Esophagus squamous epithelium (tissue), 5 donors: ENCODE measurements at places on chromosomes 5 and 9.

GRCh38 chr5:67094476-67095300, 101.9 kb downstream of the CD180 start:
- no peak for DNase-seq

- DNase-seq, result no peak
Observed at GRCh38 chr5:98460536-98460935, 312.9 kb upstream of the RGMB start.

DNA sequence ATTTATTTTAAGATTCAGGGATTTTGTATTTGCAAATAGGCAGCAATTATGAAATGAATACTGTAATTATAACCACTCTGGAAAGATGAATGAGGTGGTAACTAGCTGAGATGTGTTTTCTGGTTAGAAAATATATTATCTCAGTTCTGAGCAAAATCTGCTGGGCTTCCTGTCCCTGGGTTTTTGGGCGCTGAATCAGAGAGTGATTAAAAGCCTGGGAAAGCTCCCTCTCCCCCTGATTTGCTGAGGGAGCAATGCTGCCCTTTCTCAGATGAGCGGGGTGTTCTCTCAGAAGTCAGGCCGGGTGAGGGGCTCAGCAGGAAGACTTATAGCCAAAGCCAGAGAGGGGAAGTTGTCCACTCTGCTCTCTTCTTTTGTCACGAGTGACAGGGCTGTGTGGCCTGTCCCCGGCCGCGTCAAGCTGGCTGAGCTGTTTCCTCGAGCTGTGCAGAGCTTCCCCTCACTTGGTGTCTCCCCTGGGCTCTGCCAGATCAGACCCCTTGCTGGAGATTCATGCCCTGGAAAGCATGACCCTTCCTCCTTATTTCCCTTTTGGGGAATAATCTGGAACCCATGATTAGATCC, 39.8 kb upstream of the PITX1 start:
- DNase-seq, result no peak

DNA sequence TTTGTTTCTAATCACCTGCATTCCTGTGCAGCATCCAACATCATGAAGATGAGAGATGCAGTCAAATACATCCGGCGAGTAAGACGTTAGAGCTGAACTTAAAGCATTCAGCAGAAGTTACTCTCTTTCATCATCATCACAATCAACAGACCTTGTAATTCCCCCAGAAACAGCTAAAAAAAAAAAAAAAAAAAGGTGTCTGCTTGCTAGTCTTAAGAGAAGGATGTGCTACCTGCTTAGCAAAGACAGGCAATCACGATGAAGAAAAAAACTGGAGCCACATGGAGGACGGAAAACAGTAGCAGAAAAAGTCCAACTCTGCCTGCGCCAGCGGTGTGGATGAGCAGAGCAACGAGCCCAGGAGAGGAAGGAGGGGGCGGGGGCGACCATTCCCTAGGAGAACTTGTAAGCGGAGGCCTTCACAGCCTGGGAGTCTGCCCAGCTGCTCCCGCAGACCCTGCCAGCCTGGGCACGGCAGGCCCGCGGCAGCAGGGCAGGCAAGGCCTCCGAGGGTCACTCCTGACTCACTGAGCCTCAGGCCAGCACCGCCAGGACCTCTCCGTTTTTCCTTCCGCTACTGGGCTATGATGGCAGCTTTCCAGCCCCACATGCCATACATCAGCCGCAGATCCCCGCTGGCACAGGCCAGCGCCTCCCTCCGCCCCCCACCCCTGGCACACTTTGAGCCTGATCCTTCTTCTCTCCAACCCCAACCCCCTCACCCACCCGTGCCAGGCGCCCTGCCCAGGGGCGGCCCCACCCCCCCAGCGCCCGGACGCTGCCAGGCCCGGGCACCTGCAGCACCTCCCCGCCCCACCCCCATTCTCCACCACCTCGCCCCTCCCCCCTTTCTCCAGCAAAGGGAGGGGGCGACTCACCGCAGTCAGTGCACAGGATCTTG, 1.4 kb downstream of the NRG2 start:
- DNase-seq, result no peak

DNA sequence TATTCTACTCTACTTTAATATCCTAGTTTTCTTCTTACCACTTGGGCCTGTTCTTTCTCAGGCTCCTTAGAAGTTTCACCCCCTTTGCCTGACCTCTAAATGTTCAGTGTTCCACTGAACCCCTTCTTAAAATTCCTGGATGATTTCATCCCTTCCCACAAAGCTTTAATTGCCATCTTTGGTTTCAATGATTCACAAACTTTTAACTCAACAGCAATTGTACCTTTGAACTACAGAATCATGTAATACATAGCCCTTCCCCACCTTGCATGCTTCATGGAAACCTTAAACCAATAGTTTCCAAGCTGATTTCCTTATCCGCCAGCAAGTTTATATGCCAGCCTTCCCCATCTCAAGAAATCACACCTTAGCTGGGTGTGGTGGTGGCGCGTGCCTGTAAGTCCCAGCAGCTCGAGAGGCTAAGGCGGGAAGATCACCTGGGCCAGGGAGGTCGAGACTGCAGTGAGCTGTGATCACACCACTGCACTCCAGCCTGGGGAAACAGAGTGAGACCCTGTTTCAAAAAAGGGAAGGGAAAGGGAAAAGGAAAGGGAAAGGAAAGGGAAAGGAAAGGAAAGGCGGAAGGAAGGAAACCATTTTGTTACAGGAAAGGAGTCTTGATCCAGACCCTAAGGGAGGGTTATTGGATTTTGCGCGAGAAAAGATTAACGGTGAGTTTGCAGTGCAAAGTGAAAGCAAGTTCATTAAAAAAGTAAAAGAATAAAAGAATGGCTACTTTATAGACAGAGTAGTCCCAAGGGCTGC, 1023.7 kb upstream of the DMAC1 start:
- no peak for DNase-seq

GRCh38 chr5:59157068-59157467, 574.2 kb downstream of the RAB3C start:
- DNase-seq, result no peak

DNA sequence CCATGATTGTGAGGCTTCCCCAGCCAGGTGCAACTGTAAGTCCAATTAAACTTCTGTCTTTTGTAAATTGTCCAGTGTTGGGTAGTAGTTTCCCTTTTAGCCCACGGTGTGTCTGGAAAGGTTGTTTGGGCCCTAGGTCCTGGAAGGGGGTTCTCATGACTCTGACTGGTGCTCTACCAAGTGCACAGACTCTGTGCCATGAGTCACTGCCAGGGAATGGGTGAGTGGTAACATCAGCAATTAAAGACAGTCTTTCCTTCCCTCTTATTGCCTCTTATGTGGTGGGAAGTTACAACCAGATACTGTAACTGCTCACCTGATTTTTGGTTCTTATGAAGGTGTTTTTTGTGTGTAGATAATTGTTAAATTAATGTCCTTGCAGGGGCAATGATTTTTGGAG, 141.2 kb downstream of the PRDM9 start:
- no peak for DNase-seq

DNA sequence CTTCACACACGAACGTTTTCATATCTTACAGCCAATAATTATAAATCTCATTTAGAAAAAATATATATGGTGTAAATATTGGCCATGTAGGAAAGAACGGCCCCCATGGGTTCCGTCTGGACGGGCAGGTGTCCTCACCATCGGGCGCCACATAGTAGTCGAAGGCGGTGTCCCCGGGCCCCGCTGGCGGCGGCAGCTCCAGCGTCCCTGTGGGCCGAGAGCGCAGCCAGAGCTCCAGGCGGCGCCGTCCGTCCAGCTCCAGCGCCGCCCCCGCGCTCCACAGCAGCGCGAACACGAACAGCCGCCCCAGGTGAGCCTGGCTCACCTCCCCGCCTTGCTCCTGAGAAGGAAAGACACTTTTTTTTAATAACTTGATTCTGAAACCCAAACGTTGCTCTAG, 134.6 kb downstream of the DNAH5 start:
- DNase-seq, result no peak

DNA sequence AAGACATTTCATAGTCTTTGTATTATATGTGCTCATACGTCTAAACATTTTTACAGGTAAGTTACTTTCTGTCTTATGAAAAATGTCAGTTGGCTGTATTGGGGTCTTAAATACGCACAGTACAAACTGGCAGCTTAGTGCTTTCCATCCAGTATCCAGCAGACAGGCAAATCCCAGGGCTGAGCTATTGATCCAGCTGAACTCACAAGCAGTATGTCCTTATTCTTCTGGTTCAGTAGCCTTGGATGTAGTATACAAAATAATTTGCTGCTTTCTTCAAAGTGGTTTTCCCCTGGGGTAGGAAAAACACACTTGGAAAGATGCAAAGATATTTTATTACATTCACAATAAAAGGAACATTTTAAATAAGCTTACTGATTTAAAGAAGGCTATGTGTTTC, 617.2 kb downstream of the NR2F1-AS1 start:
- DNase-seq, result no peak

DNA sequence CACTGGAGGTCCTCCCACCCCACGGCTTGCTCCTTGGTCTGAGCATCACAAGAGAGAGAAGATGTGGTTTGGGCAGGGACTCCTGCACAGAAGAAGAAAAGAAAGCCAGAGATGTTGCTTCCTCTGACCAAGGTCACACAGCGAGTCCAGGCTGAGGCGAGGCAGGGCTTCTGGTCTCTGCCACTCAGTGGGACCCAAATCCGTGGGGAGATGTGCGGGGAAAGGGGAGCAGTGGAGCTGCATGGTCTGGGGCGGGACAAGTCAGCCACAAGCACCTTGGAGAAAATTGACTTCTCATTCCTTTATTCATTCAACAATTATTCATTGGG, 150.9 kb downstream of the C9orf50 start:
- no peak for DNase-seq

DNA sequence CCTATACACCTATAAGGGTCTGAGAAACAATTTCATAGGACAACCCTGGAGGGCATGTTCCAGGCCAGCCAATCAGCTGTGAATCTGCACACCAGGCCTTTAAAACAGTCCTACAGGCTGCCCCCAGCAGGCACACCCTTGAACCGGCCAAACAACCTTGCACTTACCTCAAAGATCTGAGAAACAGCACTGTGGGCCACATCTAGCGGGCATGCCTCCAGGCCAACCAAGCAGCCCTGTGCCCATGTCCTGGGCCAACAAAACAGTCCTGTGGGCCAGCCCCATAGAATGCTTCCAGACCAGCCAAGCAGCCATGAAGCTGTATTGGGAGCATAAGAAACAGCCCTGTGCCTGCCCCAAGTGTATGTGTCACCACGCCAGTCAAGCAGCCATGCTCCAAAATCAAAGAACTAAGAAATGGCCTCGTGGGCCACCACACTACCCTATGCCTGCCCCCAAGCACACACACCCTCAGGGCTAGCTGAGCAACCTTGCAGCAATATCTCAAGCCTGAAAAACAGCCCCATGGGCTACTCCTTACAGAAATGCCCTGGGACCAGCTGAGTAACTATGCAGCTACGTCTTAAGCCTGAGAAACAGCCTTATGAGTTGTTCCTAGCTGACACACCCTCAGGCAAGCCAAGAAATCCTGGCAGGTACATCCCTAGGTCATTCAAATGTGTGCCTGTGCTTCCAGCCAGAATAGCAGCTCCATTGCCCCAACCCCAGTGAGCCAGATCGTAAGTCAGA, 2243.8 kb upstream of the C9orf72 start:
- no peak for DNase-seq

GRCh38 chr9:89604729-89605464, at the start of gene GADD45G:
Gene GADD45G (plus strand): TSS chr9:89605012. CDS start chr9:89605122, 110 bp downstream.
- peak; percentile 24 for DNase-seq

DNA sequence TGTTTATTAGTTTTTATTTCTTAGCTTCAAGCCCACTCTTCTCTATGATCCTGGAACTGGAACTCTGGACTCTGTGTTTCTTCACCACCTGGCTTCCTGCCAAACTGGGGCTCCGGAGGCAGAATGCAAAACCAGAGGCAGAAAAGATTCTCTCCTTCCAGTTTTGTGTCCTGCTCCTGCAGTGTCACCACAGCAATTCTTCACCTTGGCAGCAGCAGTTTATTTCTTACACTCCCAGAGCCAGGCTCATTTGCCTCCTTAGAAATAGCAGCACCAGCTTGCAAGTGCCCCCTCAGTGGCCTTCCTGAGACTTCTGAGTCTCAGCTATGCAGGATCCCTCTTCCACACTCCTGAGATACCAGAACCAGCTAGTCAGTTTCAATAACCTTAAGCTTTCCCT, 26.7 kb upstream of the CAMK4 start:
- DNase-seq, result no peak

DNA sequence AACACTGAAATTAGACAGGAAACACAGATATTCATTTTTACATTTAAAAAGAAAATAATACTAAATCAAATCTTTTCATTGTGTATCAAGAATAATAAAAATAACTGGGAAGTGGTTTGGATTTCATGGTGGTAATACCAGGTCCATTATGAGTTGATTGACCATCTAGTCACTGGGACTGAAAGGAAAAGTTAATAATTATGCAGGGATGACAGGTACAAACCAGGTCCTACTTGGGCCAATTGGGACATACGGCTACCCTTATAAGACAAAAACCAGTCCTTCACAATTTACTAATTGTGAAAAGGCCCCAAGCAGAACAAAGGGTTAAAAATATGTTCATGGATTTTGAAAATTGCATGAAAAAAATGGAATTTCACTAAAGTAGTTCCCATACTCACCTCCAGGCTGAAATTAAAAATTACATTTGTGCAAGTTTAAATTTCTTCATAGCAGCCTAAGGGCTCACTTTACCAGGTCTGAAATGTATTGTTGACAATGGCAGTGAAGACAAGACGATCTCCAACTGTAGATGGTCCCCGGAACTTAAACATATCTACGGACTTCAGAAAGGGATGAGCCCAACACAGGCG, 44.1 kb downstream of the ZCCHC9 start:
- no peak for DNase-seq

- no peak for DNase-seq
Observed at GRCh38 chr5:143226361-143226760, 177.1 kb downstream of the NR3C1 start.

- no peak for DNase-seq
Observed at GRCh38 chr9:114957558-114957957, 27.2 kb upstream of the TNFSF8 start.

GRCh38 chr9:37676411-37676830, 25.7 kb downstream of the FRMPD1 start:
- DNase-seq, result no peak

DNA sequence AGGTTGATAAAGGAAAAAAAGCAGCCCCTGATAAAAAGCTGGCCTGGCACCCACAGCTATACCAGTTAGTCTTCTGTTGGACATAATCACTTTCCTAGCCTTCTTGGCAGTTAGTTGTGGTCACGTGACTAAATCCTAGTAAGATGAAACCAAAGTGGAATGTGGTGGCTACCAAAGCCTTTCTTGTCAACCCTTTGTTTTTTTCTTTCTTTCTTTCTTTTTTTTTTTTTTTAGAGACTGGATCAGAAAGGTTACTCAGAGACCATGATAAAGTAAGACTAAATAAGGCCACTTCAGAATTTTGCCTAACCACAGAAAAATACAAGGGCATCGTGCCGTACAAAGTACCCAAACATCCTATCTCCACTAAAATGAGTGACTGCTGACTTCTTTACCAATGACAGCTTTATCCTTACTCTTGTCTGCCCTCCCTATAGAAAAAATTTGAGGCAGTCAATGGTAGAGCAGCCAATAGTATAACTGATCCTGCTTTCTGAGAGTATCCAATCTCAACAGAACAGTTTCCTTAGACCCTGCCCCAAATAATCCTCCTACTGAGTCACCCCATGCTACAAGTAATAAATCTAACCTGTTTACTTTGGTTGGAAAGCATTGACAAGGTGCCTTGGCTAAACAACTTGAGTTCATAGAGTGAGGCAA, 14.2 kb upstream of the KIF27 start:
- no peak for DNase-seq

GRCh38 chr5:145946112-145946861, 9.9 kb downstream of the SH3RF2 start:
- no peak for DNase-seq

- no peak for DNase-seq
Observed at GRCh38 chr5:155605920-155606319, 592.4 kb downstream of the KIF4B start.

GRCh38 chr9:91403665-91404543, 19.7 kb downstream of the NFIL3 start:
- DNase-seq, result no peak

GRCh38 chr9:80146466-80146865, 574.7 kb downstream of the TLE4 start:
- no peak for DNase-seq
